ENCODE measurements at places on chromosomes 1 and 21.

DNA sequence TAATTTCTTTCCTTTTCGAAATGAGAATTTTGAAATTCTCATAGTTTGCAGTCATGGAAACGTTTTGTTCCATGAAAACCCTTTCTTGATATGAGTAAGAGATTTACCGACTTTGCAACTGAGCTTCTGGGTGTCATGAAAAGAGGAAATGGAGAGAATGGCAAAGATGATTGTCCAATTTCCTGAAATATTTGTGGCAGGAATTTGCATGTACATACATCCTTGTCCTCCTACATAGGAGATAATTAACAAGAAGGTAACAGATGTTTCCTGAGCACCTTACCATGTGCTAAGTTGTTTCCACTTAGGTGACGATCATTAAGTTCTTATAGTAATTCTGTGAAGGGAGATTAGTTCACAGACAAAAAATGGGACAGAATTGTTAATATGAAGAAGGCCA is 170.7 kb downstream of the NEGR1 start:
- no peak for DNase-seq

DNA sequence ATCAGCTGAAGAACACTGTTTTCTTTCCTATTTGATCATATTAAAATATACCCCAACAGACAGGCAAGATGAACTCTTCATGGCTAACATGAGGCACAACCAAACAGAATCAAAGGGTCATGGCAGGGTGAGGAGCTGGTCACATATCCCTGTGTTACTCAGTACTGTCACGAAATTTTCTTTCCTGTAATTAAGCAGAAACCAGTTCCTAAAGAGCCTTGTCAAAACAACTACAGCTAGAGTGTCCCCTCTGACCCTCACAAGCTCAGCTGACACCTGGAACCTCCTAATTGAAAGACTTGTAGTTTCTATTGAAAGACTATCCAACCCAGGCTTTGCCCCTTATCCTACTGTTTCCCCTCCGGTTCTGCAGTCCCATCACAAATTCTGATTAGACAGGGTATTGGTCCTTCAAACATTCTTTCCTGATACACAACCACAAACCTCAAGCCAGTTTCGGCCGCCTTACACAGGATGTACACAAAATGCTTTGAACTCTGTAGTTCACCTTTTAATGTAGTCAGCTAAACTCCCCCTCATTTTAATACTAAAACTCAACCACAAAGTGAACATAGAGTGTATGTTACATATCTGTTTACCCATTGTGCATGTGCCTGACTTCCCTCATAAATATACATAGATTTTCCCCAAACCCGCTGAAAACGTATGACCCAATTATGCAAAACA is 651.9 kb downstream of the MRPL39 start:
- no peak for DNase-seq

DNA sequence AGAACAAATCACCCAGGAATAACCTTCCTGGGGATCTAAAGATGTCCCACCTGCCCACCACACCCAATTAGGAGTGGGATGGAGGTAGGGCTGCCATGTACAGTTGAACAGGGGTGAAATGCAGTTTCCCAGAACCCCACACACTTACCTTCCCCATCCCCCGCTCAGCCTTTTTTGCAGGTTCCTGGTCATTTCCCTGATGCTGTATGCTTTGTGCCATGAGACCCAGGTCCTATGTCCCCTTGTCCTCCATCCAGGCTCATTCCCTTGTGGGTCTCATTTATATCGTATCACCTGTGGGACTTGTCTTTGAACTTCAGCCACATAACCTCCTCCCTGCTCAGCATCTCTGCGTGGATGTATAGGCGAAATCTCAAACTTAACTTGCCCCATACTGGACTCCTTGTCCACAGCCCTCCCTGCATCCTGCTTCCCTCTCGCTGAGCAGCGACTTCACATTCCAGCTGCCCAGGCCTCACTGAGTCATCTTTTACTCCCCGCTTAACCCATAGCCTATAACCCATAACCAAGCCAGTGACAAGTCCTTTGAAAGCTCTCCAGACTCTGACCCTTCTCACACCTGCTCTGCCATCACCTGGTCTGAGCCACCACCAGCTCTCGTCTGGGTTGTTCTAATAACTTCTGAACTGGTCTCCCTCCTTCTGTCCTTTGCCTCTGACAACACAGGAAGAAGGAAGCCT is 4.7 kb downstream of the LDLRAD2 start:
- no peak for DNase-seq

DNA sequence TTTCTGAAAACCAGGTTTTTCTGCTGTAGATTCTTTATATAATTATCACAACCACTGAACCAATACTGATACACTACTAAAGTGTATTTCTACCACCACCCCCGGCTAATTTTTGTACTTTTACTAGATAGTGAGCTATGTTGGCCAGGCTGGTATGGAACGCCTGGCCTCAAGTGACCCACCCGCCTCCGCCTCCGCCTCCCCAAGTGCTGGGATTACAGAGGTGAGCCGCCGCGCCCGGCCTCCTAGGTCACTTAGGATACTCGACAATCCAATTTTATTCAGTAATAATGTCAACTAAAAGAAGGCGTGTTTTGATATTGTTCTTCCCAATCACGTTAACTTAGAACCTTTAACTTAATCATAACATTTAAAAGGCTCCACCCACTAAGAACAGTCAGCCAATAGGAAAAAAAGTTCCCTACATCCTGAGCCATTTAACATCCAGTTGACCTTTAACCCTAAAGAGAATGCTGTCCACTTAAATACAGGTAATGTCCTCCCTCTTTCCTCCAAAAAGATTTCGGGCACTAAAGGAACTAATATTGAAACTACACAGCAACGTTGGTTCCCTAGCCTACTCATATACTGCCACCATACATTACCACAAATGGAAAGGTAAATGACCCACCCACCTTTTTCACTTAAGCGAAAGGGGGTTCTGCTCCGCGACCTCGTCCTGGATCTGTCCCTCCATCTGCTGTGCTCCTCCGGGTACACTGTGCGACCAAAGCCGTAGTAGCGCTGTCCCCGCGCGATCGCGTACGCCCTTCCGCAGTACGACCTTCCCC is 1.2 kb downstream of the RSRP1 start:
- no peak for DNase-seq

DNA sequence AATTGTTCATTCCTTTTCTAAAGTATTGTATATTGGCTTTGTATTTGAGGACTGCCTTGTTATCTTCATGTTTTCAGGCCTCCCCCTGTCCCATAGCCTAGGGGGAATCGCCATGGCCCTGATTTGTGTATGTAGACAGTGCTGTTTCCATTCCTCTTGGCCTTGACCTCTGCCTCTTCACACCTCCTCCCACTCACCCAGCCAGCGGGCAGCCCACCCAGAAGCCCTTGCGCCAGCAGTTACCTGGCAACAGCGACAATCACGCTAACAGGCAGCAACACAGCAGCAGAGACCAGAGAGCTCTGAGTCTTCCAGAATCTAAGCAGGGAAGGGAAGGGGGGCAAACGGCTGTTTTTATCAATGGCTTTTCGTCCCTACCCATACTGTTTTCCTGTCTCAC is 50.0 kb upstream of the NPL start:
- no peak for DNase-seq

- DNase-seq: no peak
These were observed 144.1 kb upstream of the C8B start for GRCh38 chr1:57109883-57110282.

- DNase-seq: no peak
These were observed 35.5 kb upstream of the MAP10 start for GRCh38 chr1:232769733-232770132.

DNA sequence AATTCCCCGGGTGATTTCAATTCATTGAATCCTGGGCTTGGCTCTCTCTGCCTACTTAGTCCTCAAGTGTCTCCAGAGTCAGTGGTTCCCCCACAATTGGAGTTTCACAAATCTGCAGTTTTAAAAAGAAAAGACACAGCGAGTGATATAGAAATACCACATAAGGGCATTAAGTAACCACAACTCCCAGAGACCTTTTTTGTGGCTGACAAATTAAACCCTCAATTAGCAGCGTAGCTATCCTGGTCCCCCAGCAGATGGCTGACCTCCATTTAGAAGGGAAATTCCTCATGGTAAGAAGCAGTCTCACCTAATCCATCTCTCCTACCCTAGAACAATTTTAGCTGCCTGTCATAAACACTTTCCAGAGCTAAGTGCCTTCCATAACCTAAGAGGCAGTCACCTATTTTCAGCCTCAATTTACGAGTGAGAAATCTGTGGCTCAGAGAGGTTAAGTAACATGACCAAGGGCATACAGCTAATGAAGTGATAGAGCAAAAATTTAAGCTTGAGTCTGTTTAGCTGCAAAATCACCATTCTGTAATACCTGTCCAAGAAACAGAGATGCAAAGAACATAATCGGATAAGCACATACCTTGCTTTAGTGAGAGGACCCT is 56.0 kb upstream of the NBPF3 start:
- no peak for DNase-seq

GRCh38 chr1:207221934-207222351 is 99.5 kb upstream of the CD55 start:
- no peak for DNase-seq
